HFFc6 (cell line): ENCODE measurements at places on chromosomes 16 and 17. TPM values are rescaled to one million over a fixed set of nuclear protein-coding genes. Genes with fewer than 3 reads are reported as not detected.

DNA sequence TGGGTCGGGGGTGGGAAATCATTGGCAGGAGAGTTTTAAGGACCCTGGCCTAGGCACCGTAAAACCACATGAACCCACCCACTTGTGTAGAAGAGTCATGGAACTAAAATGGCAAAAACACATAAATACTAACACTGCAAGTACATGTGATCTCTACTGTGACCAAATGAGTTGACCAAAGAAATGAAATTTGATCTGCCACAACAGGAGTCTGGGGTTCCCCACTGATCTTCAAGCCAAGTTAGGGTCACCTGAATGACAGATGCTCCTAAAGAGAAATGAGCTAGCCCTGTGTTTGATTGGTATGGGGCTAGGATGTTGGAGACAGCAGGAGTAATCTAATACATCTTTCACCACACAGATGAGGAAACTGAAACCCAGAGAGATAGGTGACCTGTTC, 21.5 kb upstream of the SKAP1 start:
- no peaks in the 10 kb centered on the region for H3K4me1 ChIP-seq
- no peak for DNase-seq
- peaks cover 41% of the 10 kb centered on the region for H3K27me3 ChIP-seq

DNA sequence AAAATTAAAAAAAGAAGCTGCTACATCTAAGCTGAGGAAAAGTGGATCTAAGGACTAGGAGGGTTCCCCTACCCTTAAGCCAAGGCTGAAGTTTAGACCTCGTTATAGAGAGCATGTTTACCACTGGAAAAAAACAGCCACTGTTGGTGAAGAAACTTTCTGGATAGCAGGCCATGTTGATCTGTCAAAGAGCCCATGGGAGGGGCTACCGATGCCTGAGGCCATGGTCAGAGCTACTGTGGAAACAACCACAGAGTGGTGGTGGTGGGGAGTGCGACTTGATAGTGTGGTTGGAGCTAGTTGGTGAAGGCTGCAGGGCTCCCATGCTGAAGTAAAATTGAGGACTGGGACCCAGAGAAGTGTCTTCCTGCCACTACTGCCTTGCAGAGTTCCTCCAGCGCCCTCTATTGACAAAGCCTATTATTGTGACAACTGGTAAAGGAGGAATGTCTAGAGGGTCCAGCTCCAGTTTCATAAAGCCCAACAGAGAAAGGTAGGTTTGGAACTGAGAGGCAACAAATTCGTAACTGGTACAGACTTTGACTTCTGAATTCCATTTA, 12.7 kb upstream of the FAM20A start:
- H3K4me3 ChIP-seq: no peak overlapping the region
- no peaks in the 10 kb centered on the region for H3K27me3 ChIP-seq
- DNase-seq: no peak
- no peaks in the 10 kb centered on the region for H3K4me1 ChIP-seq
- H3K36me3 ChIP-seq: no peaks in the 10 kb centered on the region
- H3K27ac ChIP-seq: no peak overlapping the region

The AIPL1 gene
- not detected in 2 replicates for total RNA-seq

DNA sequence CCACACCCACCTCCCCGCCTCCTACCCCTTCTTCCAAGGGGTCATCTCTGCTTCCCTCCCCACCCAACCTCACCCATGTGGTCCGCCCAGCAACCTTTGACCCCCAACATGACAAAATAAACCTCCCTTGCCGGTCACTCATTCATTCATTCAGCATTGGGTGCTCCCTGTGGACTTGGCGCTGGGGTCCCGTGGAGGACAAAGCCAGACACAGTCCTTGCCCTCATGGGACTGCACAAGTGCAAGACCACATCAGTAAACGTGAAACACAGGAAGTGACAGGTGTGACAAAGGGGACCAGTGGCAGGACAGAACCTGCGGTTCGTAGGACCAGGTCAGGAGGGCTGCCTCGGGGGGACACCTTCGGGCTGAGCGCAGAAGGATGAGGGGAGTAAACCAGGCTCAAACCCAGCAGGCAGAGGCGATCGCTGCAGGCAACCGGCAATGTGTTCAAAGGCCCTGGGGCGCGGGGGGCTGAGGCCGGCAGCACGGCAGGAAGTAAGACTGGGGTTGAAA, 185.4 kb downstream of the SEC14L1 start:
- peak overlapping the region; percentile 95; the same call in 1 of the 2 replicates for H3K4me3 ChIP-seq
- peaks cover 10% of the 10 kb centered on the region for H3K27me3 ChIP-seq
- DNase-seq: no peak
- peaks cover 8% of the 10 kb centered on the region; the same call in 1 of the 2 replicates for H3K36me3 ChIP-seq

The SLC6A2 gene
- total RNA-seq: not detected in 3 replicates

The ST6GALNAC2 gene
- 0.20 and 0.42 TPM in 2 replicates for total RNA-seq

GRCh38 chr17:62111562-62112171, 46.6 kb upstream of the MED13 start:
- no peak for DNase-seq
- H3K4me3 ChIP-seq: no peak overlapping the region
- H3K36me3 ChIP-seq: no peaks in the 10 kb centered on the region
- H3K27ac ChIP-seq: no peak overlapping the region

DNA sequence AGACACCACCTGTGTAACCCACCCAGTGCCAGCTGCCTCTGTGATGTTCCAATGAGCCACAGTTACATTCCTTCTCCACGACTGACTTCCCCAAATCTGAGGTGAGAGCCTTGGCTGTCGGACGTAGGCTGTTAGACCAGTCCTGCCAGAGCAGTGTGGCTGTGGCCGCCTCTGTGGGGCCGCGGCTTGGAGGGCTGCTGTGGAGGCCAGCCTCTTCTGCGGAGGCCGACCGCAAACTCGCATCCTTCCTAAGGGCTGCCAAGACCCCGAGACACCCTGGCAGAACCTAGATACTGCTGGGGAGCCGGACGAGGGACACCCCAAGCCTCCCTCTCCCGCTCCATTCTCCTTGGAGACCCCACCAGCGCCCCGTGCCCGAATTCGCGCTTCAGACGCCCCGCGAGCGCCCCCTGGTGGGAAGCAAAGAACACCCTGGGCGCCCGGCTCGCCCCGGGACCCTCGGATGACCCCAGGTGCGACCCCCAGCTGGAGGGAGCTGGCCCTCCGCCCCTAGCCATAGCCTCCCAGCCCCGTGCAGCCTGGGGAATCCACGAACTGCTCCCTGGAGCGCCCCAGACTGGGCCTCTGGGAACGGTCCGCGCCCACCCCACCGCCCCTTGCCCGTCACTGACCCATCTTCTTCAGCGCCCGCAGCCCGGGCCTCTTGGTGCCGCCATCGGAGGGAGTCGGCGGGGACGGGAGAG, 547 bp downstream of the PLCD3 start:
- H3K4me1 ChIP-seq: peaks cover 60% of the 10 kb centered on the region
- no peak for DNase-seq
- no peaks in the 10 kb centered on the region for H3K36me3 ChIP-seq
- peak overlapping the region; percentile 82 for H3K4me3 ChIP-seq

GRCh38 chr17:70945386-70945785, 776.1 kb downstream of the KCNJ2 start:
- no peak overlapping the region for H3K27ac ChIP-seq
- no peak overlapping the region for H3K4me3 ChIP-seq
- H3K36me3 ChIP-seq: no peaks in the 10 kb centered on the region
- DNase-seq: no peak
- peaks cover 1% of the 10 kb centered on the region; the same call in 1 of the 2 replicates for H3K27me3 ChIP-seq

- peaks cover 11% of the 10 kb centered on the region; the same call in 1 of the 2 replicates for H3K4me1 ChIP-seq
- DNase-seq: peak; percentile 70
- H3K27me3 ChIP-seq: peaks cover 4% of the 10 kb centered on the region; the same call in 1 of the 2 replicates
- H3K27ac ChIP-seq: peak overlapping the region; percentile 92
These were observed 569 bp upstream of the RABEP2 start for GRCh38 chr16:28925386-28926228.

The QPRT gene
- 3.6 to 11.0 TPM (median 5.3 TPM) in 3 replicates for total RNA-seq

DNA sequence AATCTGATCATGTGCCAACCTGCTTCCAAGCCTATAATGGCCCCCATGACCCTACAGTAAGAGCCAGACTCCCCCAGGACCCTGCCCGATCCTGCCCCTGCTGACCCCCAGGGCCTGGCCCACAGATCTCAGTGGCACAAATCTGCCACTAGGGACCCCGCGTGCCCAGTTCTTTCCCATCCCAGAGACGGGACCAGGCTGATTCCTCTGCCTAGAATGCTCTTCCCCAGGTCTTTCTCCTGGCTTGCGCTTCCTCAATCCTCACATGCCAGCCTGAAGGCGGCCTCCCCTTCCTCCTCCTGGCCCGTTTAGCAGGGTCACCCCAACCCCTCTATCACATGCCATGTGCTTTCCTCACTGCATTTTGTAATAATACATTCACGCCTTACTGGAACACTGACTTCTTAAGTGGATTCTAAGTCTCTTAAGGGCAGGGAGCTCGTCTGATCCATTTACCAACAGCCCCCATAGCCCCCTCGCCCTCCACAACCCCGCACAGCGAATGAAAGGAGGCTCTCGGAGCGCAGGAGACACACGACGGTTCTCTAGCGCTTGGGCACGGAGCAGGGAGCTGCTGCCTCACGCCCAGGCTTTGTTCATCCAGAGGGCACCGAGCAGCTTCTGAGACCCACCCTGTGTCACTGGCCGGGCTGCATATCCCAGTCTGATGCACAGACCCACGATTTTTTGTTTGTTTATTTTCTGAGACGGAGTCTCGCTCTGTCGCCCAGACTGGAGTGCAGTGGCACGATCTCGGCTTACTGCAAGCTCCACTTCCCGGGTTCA, 1.2 kb downstream of the TRIM65 start:
- no peak for DNase-seq
- peaks cover 19% of the 10 kb centered on the region for H3K4me1 ChIP-seq
- peak overlapping the region; percentile 84 for H3K27ac ChIP-seq
- no peaks in the 10 kb centered on the region for H3K36me3 ChIP-seq
- peaks cover 4% of the 10 kb centered on the region; the same call in 1 of the 2 replicates for H3K27me3 ChIP-seq

DNA sequence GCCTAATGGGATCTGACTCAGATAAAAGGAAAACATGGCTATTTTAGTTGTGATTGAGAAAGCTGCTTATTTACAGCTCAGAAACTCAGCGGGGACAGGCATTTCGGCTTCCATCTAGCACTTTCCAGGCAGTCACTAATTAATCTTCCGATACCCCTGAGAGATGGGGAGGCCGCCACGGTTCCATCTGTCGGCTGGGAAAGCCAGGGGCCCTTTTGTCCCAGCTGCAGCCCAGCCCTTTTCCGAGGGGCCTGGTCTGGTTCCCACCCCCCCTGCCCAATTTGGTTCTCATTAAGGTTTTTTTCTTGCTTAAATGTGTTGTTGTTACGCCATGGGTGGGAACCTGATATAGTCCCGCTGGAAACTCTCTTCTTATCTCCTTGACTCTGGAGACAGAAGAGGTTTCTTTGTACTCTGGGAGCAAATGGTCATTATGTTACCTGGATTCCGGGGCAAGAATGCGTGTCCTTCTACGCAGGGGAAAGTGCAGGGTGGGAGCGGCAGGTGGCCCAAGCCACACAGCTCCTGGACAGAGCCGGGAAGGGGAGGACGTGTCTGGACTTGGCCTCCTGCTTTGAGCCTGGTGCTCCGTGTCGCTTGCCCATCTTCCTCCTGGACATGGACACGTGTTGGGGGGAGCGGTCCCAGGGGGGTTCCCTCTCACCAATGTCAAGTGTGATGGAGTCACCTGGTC, 50.9 kb upstream of the GSE1 start:
- H3K36me3 ChIP-seq: no peaks in the 10 kb centered on the region
- no peak overlapping the region; the same call in 1 of the 2 replicates for H3K27ac ChIP-seq
- no peak for DNase-seq

DNA sequence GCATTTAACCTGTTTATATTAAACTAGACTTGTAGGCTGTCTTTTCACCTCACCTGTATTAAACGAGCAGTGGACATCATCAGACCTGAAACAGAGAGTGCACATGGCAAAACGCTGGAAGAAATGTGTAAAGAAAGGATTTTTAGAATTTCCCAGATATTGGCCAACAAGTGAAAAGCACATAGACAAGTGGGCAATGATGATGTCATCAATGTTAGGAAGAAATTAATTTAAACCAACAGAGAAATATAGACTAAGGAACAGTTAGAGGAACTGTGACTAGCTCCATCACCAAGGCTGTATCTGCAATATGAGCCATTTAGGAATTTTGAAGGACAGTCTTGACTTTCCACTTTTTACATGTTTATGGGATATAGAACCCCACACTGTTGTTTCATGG, 67.1 kb upstream of the SLC12A3 start:
- no peak overlapping the region for H3K4me3 ChIP-seq
- no peak for DNase-seq
- H3K27ac ChIP-seq: no peak overlapping the region
- peaks cover 23% of the 10 kb centered on the region for H3K4me1 ChIP-seq
- H3K27me3 ChIP-seq: peaks cover 3% of the 10 kb centered on the region; the same call in 1 of the 2 replicates
- H3K36me3 ChIP-seq: peaks cover 6% of the 10 kb centered on the region; the same call in 1 of the 2 replicates

- no peak overlapping the region for H3K4me3 ChIP-seq
- DNase-seq: no peak
- no peaks in the 10 kb centered on the region for H3K4me1 ChIP-seq
- H3K27me3 ChIP-seq: peaks cover 36% of the 10 kb centered on the region
- H3K27ac ChIP-seq: no peak overlapping the region
These were observed 168.2 kb upstream of the TNRC6C start for GRCh38 chr17:77790143-77790829.

GRCh38 chr16:49250689-49251088, 30.9 kb downstream of the CBLN1 start:
- no peaks in the 10 kb centered on the region for H3K4me1 ChIP-seq
- DNase-seq: no peak
- H3K4me3 ChIP-seq: no peak overlapping the region
- no peak overlapping the region for H3K27ac ChIP-seq

The TAT gene
- not detected in 3 replicates for total RNA-seq

The PITPNC1 gene
- 7.7 to 11.2 TPM (median 9.5 TPM) in 3 replicates for total RNA-seq

The CDR2L gene
- total RNA-seq: 27.5 and 30.1 TPM in 2 replicates

DNA sequence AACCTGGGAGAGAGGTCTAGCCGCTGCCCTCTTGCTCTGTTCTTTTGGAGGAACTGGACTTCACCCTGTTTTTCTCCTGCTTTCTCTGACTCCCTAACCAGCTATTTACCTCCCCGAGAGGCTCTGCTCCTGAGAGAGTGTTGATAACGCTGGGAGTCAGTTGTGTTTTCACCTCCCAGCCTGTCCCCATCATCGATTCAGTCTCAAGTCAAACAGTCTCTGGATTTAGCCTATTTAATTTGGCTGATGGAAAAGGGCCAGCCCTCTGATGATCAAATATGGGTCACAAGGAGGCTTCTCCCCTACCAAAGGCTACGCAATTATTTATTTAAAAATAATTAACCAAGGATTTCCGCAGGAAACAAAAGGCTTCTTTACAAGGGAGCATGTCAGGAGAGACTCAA, 31.8 kb downstream of the HNF1B start:
- peaks cover 49% of the 10 kb centered on the region for H3K27me3 ChIP-seq

GRCh38 chr16:2516391-2517240, 2.9 kb downstream of the ATP6V0C start:
- H3K36me3 ChIP-seq: peaks cover 34% of the 10 kb centered on the region
- peak overlapping the region; percentile 78 for H3K27ac ChIP-seq
- peaks cover 66% of the 10 kb centered on the region for H3K4me1 ChIP-seq

The ZNF768 gene
- total RNA-seq: 20.8 to 22.6 TPM (median 22.1 TPM) in 3 replicates
